ENCODE measurements at places on chromosomes 7 and 10. TPM values are rescaled to one million over a fixed set of nuclear protein-coding genes. Genes with fewer than 3 reads are reported as not detected.

Gene DYNC1I1
- total RNA-seq: 2.4 TPM

- DNase-seq: peak; percentile 67
These were observed 17.1 kb upstream of the AMZ1 start for GRCh38 chr7:2670720-2671391.

DNA sequence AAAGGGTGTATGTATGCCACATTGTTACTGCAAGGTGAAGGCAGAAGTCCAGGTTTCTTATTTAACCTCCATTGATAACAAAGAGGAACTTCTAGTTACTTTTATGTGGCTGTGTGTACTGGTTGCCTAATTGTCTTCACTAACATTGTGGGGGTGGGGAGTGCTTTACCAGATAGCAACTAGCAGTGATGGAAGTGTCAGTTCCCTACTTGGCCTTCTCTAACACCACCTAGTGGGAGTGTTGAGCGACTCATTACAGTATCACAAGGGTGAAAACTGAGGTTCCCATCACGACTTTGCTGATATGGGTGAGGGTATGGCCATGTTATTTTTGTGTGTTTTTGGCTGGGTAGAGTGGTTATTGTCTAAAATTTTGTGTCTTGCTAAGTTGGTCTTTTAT is 274.4 kb downstream of the THSD7A start:
- DNase-seq: peak; percentile 72

DNA sequence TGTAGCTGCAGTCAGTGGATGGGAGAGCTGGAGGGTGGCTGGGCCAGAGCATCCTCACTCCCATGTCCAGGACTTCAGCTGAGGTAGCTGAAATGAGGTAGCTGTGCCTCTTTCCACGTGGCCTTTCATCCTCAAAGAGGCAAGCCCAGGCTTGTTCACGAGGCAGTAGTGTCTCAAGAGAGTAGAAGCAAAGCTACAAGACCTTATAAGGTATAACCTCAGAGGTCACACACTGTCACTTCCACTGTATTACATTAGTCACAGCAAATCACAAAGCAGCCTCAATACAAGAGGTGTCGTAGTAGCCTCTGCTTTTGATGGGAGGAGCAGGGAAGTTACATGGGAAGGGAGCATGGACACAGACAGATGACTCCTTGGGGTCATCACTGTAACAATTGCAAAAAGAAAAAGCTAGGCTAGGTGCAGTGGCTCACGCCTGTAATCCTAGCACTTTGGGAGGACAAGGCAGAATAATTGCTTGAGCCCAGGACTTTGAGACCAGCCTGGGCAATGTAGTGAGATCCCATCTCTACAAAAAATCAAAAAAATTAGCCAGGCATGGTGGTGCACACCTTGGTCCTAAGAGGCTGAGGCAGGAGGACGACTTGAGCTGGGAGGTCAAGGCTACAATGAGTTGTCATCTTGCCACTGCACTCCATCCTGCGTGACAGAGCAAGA is 97.5 kb downstream of the SKIDA1 start:
- DNase-seq: no peak

GRCh38 chr7:137977173-137977572 is 24.7 kb downstream of the CREB3L2 start:
- DNase-seq: no peak

GRCh38 chr10:45075826-45076380 is 75.2 kb downstream of the ZNF22 start:
- no peak for DNase-seq
